OCI-LY7 (cell line): ENCODE measurements at places on chromosomes 5 and 9.

DNA sequence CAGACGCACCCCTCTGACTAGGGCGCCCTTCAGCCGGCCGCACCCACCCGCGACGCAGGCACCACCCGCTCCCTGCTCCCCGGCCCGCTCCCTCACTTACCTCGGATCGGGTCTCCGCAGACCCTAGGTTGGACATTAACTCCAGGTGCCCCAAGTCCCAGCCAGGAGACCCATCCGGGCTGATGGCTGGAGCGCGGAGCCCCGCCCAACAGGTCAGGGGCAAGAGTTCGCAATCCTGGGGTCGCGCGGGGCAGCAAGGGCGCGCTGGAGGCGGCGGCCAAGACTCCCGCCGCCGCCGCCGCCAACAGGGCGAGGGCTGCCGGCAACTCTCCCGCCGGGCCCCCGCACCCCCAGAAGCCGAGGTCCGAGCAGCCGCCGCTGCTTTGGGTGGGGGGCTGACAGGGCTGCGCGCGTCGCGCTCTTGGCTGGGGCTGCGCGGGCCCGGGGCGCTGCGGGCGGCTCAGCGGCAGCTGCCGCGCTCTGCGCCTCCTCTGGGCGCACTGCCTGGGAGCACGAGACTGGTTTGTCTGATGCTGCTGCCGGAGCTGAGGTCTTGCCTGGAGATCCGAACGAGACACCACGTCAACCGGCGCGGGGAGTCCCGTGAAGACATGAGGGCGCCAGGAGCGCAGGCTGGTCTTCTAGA lies at the start of gene GDNF:
TSS of gene GDNF (minus strand) at position 635 of the 646 bp plus-strand sequence. CDS start 5,245 bp downstream, outside the sequence.
- no peak for DNase-seq

DNA sequence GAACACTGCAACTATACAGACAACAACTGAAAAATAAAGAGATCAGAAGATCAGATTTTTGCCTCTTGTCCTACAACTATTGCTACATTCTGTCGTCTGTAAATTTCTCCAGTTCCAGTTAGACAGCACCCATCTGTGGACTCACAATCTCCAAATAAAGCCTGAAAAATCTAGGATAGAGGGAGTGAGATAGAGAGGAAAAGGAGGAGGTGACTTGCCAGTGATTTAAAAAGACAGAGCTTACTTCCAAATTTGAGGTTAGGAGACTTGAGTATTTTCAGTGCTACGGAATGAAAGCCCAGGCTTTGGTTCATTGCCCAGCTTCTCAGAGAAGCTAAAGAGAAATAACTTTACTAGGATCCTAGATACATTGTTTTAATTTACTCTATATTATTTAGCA lies 63.6 kb downstream of the PTCD2 start:
- DNase-seq: no peak

DNA sequence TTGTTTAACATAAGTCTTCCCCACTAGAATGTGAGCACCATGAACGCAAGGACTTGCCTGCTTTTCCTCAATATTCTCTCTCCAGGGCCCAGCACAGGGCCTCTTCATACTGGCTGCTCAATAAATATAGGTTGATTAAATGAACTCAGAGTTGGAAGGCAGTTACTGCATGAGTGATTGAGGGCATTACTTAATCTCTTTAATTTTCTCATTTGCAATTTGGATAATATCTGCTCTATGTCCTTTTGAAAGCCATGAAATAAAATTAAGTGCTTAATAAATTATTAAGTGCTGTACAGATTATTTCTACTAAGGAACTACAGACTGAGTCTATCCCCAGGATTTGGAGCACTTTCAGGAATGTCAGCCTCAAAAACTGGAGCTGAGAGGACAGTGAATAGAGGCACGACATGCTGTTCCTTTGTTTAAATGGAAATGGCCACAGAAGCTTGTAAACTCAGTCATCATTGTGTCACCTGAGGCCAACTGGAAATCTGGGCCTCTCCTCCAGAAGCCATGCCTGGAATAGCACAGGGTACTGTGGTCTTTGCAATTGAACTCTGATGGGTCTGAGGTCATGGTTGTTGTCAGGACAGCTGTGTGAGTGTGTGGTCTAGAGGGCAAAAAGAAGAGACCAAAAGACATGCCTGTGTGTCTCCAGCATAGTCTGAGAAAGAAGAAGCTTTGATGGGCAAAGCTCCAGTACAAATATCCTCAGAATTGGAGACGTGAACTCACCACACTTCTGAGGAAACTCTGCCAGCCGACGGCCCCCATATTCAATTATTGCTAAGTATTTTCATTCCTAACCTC lies 86.1 kb downstream of the SH3TC2 start:
- no peak for DNase-seq

- DNase-seq: no peak
These were observed 8.0 kb downstream of the LHX6 start for GRCh38 chr9:122220673-122221182.

GRCh38 chr9:135817951-135818717 lies 89.2 kb downstream of the CAMSAP1 start:
- DNase-seq: no peak

DNA sequence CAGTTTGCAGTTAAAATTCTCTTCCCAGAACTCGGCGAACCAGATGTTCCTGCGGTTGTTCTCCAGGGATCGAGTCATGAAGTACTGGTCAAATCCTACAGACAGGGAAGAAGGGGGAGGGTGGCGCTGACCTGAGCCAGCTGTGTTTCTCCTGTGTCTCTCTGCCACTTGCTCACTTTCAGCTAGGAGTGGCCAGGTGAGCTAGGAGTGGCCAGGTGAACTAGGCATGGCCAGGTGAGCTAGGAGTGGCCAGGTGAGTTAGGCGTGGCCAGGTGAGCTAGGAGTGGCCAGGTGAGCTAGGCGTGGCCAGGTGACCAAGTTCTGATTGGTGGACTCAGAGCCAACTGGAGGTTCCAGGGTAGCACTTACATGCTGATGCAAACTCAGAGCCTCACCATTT lies 5.8 kb downstream of the GRM6 start:
- no peak for DNase-seq

GRCh38 chr5:109326919-109327318 lies 82.9 kb downstream of the PJA2 start:
- no peak for DNase-seq

DNA sequence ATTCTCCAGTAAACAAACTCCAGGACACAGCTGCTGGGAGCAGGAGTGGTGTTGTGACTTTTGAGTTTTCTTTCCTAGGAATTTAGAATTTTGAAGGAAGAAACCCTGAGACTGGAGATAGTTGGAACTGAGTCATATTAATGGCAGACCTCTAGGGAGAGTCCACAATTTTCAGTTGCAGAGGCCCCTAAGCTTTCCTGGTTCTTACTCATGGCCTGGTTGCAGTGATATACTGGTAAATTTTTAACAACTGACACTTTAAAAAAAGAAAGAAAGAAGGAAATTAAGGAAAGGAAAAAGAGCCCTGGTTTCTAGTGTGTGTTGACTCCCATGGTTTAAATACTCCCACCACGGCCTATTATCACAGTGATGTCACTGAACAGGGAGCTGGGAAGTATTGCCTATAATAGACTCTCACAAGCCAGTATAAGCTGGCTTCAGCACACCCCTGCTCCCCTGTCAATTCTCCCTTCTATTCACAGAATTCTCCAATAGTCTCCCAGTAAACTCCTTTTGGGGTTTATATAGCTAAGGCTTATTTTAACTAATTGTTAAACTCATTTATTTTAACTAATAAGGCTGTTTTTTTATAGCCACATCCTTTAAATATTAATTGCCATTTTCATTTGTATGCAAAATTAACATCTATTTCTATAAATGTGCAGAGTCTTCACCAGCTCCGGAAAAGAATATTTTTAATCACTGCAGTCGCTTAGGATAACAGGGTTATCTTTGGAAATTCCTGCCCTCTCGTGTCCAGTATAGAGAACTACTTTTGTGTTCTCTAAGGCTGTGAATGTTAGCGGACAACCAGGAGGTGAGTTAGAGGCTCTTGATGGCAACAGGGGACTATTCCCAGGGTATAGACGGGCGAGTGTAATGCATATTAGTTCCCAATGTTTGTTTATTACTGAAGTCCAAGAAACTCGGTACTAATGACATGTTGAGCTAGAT lies 59.7 kb downstream of the GGTA1 start:
- DNase-seq: no peak

DNA sequence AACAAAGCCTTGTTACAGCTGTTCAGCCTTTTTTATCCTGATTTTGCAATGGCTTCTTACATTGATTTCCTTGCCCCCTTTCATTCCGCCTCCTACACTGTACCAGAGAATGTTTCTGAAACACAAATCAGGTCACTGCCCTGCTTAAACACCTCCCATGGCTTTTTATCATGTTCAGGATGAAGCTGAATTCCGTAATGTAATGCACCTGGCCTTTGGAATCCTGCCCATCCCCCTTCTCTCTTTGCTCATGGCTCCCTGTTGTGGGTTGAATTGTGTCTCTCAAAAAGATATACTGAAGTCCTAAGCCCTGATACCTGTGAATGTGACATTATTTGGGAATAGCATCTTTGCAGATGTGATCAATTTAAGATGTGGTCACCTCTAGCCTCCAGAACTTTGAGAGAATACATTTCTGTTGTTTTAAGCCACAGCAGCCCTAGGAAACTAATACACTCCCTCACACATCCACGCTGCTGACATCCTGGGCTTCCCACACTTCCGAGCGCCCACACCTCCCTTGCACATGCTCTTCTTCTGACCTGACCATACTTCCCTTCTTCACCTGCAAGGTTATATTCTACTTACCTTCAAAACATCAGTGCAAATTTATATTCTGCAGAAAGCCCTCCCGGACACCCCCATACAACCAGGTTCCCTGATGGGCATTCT lies 101.2 kb downstream of the DNAH5 start:
- DNase-seq: no peak

DNA sequence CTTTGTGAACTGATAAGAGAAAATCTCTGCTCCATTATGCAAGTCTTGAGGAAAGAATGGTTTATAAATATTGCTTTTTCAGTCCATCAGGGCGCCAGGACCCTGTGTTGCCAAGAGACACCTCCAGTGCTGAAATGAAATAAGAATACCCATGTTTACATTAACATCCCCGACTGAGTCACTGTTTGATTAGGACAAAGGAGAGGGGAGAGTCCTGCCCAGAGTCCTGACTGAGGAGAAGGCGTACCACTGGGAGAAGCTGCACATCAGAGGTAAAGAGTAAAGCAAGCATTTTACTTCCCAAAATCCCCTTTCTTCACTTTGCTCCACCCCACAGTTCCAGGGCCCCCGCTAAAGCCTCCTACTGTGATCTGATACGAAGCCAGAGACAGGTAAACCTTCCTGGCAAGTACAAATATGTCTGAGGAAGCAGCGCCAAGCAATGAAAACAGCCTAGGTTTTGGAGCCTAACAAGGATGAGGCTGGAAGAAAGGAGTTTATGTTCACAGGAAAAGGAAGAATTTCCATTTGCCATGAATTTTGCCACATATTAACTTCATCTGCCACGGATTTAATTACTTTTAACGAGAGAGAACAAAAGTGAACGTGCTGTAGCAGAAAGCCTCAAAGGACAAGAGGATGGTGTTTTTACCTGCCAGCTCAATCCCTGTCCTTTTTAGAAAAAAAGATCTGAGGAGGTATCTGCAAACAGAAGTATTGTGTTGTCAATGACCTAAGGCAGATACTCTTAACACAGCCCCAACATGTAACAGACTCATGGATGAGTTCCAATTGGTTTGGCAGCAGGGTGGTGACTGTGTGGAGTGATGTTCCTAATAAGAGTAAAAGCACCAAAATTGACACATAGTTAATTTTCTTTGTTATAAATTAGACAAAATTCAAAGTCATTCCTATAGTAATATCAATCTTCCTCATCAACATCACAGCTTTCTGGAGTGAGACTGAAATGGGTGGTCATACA lies 209.4 kb upstream of the TLE4 start:
- no peak for DNase-seq

DNA sequence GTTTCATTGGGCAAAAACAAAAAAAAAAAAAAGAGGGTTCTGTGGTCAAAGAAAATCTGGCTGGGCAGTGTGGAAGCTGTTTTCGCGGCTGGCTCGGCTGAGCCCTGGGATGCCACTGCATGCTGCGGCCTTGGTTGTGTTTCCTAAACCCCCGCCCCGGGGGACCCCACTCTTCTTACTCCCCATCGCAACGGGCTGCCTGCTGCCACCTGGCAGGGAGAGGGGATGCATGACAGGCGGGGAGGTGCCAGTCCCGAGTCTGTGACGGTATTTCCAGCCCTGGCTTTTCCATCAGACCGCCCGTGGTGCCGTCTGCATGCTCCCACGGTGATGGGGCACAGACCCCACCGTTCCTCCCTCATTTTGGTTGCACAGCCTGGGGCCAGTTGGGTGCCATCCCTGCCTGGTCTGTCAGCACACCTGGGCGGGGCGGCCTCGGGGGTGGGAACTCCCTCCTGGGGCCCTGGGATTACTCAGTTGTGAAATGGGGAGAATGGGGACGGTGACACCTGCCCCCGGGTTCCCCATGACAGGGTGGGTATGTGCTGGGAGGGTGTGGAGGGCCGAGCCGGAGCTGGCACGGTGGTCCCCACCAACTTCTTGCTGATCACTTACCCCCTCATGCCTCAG lies 101.0 kb downstream of the RXRA start:
- no peak for DNase-seq

- no peak for DNase-seq
These were observed 86.4 kb upstream of the CDH6 start for GRCh38 chr5:31107091-31107518.

DNA sequence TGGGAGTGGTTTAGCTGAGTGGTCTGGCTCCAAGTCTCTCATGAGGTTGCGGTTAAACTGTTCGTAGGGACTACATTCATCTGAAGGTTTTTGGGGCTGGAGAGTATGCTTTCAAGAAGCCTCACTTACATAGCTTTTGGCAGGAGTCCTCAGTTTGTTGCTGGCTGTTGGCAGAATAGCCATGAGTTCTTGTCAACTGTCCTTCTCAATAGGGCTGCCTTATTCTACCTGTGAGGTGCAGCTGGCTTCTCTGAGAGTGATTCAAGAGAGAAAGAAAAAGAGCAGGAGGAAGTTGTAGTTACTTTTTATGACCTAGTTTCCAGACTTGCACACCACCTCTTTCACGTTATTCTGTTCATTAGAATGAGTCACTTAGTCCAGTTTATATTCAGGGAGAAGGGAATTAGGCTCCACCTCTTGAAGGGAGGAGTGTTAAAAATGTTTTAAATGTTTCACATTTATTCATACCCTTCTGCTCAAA lies 33.2 kb downstream of the YTHDC2 start:
- DNase-seq: no peak

DNA sequence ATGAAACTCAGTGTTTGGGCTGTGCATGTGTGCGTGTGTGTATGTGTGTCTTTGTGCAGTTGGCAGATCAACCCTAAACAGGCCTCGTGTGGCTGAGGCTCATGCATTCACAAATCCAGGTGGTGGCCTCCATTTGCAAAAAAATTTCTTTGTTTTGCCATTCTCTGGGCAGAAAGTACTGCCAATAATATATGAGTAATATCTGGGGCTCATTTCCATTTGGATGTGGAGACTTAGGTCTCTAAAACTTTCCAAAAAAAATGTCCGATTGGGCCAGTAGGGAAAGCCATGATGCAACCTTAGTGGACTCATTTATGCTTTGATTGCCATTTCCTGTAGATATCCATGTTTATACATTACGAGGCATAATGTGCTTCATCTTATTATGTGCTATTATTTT lies 77.9 kb upstream of the RPS23 start:
- no peak for DNase-seq

DNA sequence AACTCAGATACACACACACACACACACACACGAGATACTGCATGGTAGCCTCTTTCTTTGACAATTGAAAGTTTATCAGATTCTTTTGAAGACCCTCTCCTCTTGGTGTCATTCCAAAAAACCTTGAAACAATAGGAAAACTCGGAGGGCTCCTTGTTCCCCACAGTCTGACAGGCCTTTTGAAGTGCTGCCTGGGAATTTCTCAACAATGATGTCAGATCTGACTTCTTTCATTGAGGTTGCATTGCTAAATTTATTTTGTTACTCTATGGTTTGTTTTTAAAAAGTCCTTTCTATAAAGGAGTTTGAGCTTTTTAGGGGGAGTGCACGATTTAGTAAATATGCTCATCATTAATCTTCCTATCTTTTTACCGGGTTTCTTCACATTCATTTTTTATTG lies 583.9 kb downstream of the SEMA5A start:
- no peak for DNase-seq
